AG20443 (cell line): ENCODE measurements at places on chromosomes 5 and 9.

DNA sequence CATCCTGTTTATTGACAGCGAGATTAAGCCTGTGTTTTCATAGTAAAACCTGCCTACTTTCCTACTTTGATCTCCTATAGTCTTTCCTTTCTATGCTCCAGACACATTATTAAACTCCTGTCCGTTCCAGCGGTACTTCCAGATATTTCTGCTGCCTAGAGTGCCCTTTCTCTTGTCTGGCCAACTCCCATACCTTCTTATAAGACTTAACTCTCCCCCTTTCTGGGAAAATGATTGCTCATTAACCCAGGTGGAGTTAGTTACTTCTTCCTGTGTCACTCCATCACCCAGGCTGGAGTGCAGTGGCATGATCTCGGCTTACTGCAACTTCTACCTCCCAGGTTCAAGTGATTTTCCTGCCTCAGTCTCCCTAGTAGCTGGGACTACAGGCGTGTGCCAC is 33.1 kb downstream of the KDM4C start:
- DNase-seq = no peak

DNA sequence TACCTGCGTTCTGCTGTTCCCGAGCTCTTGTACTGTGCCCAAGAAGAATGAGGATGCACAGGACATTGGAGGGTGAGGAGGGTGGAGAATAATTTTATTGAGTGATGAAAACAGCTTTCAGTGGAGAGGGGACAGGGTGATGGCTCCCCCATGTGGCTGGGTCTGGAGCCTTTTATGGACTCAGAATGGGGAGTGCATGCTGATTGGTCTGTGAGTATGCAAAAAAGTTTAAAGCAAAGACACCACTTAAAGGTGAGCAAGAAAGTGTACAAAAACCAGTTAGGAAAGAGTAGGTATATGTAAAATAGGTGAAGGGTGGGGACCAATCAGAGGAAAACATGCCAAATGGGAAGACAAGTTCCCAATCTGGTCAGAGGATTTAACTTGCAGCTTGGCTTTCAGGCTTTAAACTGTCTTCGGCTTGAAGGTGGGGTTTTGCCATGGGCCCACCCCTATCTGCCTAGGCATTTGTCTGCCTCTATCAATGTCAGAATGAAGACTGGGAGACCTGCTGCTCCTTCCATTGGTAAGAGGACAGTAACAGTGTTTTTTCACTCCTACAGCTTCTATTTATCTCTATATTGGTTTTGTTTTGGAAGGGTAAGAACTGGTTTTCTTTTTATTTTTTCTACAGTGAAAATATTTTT is 118.0 kb upstream of the RAI14 start:
- DNase-seq = no peak

DNA sequence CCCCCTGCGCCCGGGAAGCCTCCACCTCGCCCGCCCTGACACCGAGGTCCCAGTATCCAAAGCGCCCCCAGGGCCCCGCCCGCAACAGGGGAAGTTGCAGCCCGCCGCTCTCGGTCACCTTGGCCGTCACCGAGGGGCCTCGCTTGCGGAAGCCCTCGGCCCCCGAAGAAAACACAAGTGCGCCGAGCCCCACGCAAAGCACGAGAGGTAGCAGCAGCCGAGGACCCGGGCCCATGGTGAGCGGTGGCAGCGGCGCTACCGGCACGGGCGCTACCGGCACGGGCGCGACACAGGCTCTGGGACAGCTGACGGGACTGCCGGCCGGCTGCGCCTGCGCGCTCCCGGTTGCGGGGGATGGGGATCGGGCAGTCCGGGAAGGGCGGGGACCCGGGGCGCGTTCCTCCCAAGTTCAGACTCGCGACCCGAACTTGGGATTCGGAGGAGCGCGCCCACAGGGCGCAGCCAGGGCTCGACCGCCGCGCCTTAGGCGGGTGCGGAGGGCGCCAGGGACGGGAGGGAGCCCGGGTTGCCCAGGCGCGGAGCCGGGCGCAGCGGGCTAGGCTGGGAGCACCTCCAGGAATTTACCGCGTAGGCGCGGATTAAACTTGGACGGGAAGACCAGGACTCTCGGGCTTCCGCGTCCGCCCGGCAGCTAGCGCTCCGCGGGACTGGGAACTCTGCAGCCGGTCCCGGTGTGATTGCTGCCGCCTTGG is at the start of gene PPIC:
PPIC (minus strand) TSS at position 335 of the 713 bp plus-strand sequence; CDS start at position 235, 100 bp downstream.
- peak; percentile 99 for DNase-seq

DNA sequence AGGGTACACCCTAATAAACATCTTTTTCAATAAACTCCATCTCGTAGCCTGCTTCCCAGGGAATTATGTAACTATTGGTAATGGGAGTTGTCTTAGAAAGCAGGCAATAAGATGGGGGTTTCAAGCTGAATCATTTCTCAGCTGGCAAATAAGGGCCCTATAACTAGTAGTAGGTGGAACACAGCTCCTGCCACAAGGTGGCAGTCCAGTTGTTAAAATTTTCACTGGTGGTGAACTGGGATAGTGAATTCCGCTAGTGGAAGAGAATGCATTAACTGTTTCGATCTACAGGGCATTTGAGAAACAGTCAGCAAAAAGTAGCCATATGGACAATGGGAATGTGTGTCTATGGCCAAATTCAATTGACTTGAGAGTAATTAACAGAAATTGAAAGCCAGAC is 27.7 kb downstream of the PCDHB15 start:
- no peak for DNase-seq

- DNase-seq = peak; percentile 68
Measured at GRCh38 chr5:172110921-172111851, 76.8 kb downstream of the STK10 start.

GRCh38 chr5:54146916-54147315 is 163.5 kb downstream of the ARL15 start:
- DNase-seq = no peak

DNA sequence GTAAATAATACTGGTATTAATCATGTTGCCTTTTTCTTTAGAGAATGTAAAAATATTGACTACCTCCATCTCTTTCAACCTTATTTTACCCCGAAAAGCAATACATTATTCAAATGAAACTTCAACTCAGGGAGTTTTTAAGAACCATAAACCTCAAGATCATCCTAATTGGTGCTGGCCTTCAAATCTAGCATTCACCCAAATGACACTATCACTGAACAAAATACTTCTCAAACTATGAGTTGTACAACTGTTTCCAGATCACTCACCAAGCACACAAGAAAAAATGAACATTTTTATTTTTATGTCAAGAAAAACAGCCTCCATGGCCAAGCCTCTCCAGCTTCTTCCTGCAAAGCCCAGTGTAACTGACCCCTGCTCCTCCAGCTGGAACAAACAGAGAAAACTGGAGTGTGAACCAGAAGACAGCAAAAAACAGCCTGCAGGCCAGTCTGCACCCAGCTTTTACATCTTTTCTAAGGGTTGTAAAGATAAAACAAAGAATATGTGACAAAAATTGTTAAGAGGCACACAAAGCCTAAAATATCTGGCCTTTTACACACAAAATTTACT is 21.2 kb downstream of the AUH start:
- DNase-seq = no peak

DNA sequence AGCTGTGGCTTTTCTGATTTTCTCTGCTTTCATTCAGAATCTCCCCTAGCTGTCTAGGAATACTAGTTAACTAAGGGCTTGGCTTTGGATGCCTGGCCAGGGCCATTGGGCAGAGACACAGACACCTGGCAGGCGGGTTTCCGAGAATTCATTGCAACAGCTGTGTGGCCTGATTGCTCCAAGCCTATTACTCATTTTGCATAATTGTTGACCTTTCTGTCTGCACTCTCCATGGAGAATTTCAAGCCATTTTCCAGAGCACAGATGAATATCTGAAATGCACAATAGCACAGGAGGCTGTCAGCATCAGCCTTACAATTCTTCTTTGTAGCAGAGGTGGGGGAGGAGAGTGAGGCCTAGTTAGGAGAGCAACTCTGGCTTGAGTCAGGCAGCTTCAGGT is 310.5 kb downstream of the DMAC1 start:
- no peak for DNase-seq

- DNase-seq = no peak
Measured at GRCh38 chr5:6401410-6401809, 23.1 kb upstream of the MED10 start.

GRCh38 chr5:432201-432927 is 10.6 kb upstream of the EXOC3 start:
- no peak for DNase-seq

GRCh38 chr9:93061791-93062763 is 3.6 kb downstream of the SUSD3 start:
- DNase-seq = no peak

GRCh38 chr5:40780199-40780598 is 18.0 kb downstream of the PRKAA1 start:
- DNase-seq = no peak

GRCh38 chr9:137974746-137975526 is 97.4 kb downstream of the CACNA1B start:
- DNase-seq = no peak

GRCh38 chr9:90872835-90873294 is 71.2 kb downstream of the SYK start:
- DNase-seq = no peak

- no peak for DNase-seq
Measured at GRCh38 chr5:14488709-14489108, 92.9 kb upstream of the OTULINL start.

DNA sequence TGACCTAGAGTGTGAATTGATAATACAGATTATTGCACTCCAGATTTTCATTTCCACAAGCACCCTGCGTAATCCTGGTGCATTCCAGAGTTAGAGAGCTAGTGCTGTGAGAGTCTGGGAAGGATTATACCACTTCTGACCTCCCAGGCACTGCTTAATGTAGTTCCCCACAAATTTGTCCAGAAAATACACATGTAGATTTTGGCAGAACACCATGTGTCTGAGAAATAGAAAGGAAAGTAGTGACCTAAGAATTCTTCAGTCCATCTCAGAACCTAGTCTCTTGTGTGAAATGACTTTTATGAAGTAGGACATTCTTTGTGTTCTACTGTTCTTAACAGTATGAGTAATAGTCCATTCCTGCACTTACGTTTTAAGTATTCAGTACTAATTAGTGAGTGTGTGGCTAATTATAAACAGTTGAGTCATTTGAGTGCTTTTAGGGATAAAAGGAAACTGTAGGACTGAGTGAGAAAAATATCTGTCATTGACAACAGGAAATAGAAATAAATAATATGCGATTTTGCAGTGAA is 27.8 kb upstream of the PTPDC1 start:
- peak; percentile 63 for DNase-seq

GRCh38 chr9:127612939-127613582 is 984 bp downstream of the STXBP1 start:
- DNase-seq = peak; percentile 77

- DNase-seq = peak; percentile 98
Measured at GRCh38 chr5:172640822-172641358, at the start of gene NEURL1B. NEURL1B (plus strand) TSS chr5:172641263; CDS start chr5:172641407, 144 bp downstream.

DNA sequence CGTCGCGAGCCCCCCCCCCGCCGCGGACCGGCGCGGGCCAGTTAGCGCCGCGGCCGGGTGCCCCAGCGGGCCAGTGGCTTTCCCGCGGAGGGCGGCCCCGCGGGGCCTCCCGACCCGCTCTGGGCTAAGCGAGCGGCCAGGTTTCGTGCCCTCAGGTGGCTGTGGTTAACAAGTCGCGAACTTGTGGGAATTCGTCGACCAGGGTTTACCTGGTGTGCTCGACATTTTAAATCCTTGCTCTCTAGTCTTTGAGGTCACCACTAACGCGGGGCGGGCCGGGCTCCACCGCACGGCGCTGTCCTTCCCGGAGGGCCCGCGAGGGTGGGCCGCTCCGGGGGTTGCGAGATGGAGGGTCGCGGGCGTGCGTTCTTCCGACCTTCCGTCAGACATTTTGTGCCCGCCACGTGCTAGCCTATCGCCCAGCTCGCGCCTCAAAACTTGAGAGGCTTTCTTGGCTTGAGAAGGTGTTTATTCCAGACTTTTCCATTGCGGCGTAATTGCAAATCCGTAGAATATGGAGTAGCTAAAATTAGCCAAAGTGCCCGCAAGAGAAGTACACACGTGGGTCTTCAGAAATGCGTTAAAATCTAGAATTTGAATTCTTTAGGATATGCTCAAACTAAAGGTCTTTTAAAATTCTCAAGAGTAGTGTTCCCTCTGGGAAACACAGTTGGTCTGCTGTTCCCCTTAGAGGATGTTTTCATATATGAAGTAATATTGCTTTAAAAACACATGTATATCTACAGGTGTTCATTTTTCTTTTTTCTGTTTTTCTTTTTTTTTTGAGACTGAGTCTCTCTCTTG is 2.1 kb downstream of the ANP32B start:
- no peak for DNase-seq

GRCh38 chr5:61098251-61098995 is 63.8 kb downstream of the SMIM15 start:
- DNase-seq = no peak

- DNase-seq = no peak
Measured at GRCh38 chr9:114757984-114758383, 47.9 kb downstream of the TNFSF15 start.

DNA sequence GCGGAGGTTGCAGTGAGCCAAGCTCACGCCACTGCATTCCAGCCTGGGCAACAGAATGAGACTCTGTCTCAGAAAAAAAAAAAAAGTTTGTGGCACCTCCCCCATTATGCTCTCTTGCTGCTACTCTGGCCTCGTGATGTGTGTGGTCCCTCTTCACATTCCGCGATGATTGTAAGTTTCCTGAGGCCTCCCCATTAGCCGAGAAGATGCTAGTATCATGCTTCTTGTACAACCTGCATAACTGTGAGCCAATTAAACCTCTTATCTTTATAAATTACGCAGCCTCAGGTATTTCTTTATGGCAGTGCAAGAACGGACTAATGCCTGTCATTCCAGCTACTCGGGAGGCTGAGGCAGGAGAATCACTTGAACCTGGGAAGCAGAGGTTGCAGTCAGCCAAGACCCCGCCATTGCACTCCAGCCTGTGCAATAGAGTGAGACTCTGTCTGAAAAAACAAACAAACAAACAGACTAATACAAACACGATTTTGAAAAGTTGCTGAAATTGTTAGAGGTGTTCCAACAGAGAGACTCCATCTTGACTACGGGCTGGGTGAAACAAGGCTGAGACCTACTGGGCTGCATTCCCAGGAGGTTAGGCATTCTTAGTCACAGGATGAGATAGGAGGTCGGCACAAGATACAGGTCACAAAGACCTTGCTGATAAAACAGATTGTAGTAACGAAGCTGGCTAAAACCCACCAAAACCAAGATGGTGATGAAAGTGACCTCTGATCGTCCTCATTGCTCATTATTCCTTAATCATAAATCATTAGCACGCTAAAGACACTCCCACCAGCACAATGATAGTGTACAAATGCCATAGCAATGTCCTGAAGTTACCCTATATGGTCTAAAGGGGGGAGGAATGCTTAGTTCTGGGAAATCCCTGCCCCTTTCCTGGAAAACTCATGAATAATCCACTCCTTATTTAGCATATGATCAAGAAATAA is 8.3 kb upstream of the AFF4 start:
- no peak for DNase-seq

GRCh38 chr9:12212860-12213259 is 480.3 kb upstream of the TYRP1 start:
- no peak for DNase-seq

- no peak for DNase-seq
Measured at GRCh38 chr5:3373391-3373790, 222.2 kb upstream of the IRX1 start.

DNA sequence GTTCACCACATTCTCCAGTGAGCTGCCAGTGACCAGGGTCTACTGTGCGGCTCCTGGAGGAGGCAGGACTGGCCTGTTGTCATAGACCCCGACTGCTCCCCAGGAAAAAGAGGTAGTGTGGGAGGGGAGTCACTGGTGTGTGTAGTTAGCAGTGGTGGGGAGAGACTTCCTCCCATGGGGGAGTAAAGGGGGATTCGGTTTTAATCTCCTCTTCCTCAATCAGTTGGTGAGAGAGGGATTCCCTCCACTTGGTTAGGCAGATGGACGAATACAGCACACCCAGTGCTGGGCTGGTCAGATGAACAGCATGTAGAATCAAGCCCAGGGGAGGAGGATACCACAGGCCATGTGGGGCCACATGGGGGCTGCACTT is 207.6 kb upstream of the S1PR3 start:
- DNase-seq = no peak

GRCh38 chr5:71719063-71719964 is at the start of gene CARTPT:
CARTPT (plus strand) TSS chr5:71719275; CDS start chr5:71719294, 19 bp downstream.
- DNase-seq = peak; percentile 42
